ENCODE measurements at places on chromosomes 2 and 18. TPM values are rescaled to one million over a fixed set of nuclear protein-coding genes. Genes with fewer than 3 reads are reported as not detected.

Gene GALNT13
- 3.1 TPM for total RNA-seq

Gene STPG4
- not detected for total RNA-seq

Gene SLC23A3
- total RNA-seq, result 0.93 TPM

Gene ZNF396
- total RNA-seq, result 1.7 TPM

Gene CTAGE1
- total RNA-seq, result not detected

Gene CWC22
- 16.6 TPM for total RNA-seq

Gene ACMSD
- not detected for total RNA-seq

Gene LHCGR
- 1.7 TPM for total RNA-seq

Gene TACR1
- 1.8 TPM for total RNA-seq

Gene IL1RL1
- 32.4 TPM for total RNA-seq

Gene NDUFAF7
- total RNA-seq, result 14.6 TPM

Gene GAL3ST2
- total RNA-seq, result not detected

Gene ESPNL
- total RNA-seq, result 0.48 TPM

Gene REG3G
- not detected for total RNA-seq

Gene UGT1A6
- not detected for total RNA-seq

Gene ANO7
- 1.7 TPM for total RNA-seq

Gene HAAO
- total RNA-seq, result 2.8 TPM

Gene IL1F10
- total RNA-seq, result not detected

Gene POTEJ
- total RNA-seq, result not detected

Gene KLHL30
- total RNA-seq, result 4.4 TPM
